MM.1S (cell line): ENCODE measurements at places on chromosomes 7 and 10.

- no peak for DNase-seq
Measured at GRCh38 chr7:154416714-154417113, 364.5 kb downstream of the DPP6 start.

GRCh38 chr7:43351683-43352082 is 231.2 kb upstream of the STK17A start:
- DNase-seq, result no peak

DNA sequence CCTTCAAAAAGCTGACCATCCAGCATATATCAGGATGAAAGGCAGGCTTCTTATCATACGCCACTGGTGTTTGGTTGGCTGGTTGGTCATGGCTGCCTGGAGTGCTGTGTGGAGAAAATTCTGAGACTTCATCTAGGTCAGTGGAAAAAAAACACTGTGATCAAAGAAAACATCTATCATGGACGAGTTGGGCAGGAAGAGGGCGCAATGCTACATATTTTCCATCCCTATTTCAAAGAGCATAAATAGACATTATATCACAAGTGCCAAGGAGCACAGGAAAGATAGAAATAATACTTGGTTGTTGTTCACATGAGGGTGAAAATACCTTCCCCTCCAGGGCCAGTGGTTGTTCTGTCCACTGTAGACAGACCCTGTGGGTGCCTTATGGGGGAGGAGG is 128.4 kb upstream of the PLPP4 start:
- no peak for DNase-seq

DNA sequence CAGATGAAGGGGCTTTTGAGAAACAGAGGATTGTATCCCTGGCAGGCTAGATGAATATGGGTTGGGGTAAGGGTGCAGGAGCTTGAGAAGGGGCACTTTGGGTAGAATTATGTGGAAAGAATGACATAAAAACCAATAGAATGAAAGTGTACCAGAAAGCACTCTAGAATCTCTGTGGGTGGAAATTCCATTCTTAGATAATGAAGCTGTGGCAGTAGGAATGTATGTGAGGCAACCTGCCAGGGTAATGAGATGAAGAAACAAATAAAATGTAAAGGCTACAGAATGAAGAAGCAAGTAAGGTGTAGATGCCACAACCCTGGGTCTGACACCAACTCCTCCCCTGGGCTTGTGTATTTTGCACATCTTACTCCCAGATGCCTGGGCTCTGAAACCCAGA is 16.8 kb downstream of the NOBOX start:
- DNase-seq, result no peak

GRCh38 chr7:37918526-37918925 is 1.9 kb upstream of the SFRP4 start:
- DNase-seq, result no peak

DNA sequence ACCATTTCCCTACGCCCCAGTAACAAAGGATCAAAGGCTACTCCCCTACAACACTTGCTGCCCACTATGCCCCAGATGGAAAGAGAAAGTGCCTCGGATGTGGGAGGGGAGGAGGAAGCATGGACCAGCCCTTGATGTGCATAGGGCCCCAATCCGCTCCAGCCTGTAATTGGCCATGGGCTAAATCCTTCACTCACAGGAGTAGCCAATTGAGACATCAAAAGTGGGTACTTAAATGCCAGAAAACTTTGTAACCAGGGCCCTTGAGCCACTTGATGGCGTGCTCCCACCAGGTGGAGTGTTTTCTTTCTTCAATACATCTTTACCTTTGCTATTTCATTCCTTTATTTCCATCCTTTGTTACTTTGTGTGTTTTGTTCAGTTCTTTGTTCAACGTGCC is 500.5 kb upstream of the LRRN3 start:
- DNase-seq, result no peak

DNA sequence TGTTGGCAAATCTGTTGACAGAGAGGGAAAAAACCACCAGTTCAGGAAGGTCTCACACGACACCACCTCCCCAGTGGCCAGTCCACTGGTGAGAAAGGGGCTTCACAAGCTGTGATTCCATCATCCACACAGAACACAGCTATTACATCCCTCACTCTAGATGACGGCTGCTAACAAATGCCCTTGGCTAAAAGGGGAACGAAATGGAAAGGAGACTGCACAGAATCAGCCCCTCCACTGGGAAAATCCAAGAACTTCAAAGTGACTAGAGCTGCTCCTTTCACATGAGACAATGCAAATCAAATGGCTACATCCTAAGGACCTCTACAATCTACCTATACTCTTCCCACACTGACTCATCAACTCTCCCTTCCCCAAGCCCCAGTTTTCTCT is 5.6 kb downstream of the PARP12 start:
- no peak for DNase-seq

DNA sequence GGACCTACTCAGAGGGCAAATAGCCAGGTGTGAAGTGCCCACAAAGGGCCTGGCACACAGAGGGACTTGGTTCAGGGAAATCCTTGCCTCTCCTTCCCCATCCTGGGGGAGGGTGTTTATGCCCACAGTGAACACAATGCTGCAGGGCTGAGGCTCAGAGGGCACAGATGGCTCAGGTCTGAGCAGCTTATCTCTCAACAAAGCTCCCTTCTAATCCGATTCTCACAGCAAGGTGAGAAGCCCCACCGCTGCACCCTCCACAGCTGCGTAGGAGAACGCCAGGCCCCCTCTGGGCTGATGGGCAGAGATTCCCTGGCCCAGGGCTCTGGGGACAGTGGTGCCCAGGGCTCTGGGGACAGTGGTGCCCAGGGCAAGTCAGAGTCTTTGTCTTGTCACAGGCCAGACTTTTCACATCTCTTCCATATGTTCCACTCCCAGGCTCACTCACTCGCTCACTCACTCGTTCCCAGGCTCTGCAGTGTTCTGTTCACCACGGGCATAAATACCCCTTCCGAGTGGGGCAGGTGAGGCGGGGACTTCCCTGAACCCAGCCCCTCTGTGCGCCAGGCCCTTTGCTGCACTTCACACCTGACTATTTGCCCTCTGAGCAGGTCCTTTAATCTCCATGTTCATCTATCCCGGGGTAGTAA is 8.7 kb upstream of the CDHR1 start:
- DNase-seq, result no peak

DNA sequence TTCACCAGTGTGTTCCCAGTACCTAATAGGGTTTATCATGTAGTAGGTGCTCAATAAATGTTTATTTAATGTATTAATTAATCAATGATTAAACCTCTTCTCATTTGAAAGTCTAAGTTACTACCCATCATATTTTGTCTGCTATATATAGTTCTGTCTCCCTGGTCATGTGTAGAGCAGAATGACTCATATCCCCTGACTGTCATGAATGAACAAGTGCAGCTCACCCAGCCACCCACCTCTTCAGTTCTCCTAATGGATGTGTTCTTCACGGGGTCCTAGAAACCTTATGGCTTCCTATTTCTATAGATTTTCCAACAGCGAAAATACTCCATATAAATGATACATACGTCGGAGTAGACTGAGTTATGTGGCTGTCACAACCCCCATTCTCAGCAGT is 64.5 kb downstream of the HIF1AN start:
- no peak for DNase-seq

- no peak for DNase-seq
Measured at GRCh38 chr10:126857178-126857806, 47.9 kb upstream of the DOCK1 start.

DNA sequence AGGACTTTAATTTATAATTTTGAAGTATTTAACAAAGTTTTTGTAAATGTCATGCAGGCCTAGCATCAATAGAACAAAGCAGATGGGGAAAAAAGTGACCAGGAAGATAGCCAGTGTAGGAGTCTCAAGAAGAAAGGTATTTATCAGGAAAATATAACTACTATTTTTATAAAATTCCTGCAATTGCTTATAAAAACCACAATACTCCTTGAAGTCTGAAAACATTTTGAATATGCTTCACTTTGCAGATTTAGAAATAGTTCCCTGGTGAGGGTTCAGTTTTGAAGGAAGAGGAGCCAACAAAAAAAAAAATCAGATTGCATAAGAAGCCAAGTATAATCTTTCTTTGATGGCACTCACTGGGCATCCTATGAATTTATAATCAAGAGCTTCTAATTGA is 34.1 kb downstream of the MTERF1 start:
- DNase-seq, result no peak

GRCh38 chr10:33229252-33229948 is 105.1 kb downstream of the NRP1 start:
- no peak for DNase-seq

GRCh38 chr10:94264085-94264484 is 98.7 kb downstream of the NOC3L start:
- DNase-seq, result no peak

DNA sequence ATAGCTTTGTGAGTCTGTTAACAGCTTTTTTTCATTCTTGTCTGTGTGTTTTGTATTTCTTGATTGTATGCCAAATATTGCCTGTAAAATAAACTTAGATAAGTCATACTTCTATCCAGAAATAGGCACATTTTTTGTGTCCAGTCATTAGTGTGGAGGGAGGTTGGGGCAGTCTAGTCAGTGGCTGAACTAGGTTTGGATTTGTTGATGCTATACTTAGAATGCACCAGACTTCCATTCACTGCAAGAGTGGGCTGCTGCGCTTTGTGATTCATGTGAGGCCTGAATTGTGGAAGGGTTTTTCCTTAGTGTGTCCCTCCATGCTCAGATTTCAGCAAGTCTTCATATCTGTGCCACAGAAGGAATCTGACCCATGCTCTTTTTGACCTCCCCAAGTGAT is 50.0 kb downstream of the TRUB1 start:
- no peak for DNase-seq

GRCh38 chr7:101537205-101537604 is 91.9 kb downstream of the MYL10 start:
- no peak for DNase-seq

DNA sequence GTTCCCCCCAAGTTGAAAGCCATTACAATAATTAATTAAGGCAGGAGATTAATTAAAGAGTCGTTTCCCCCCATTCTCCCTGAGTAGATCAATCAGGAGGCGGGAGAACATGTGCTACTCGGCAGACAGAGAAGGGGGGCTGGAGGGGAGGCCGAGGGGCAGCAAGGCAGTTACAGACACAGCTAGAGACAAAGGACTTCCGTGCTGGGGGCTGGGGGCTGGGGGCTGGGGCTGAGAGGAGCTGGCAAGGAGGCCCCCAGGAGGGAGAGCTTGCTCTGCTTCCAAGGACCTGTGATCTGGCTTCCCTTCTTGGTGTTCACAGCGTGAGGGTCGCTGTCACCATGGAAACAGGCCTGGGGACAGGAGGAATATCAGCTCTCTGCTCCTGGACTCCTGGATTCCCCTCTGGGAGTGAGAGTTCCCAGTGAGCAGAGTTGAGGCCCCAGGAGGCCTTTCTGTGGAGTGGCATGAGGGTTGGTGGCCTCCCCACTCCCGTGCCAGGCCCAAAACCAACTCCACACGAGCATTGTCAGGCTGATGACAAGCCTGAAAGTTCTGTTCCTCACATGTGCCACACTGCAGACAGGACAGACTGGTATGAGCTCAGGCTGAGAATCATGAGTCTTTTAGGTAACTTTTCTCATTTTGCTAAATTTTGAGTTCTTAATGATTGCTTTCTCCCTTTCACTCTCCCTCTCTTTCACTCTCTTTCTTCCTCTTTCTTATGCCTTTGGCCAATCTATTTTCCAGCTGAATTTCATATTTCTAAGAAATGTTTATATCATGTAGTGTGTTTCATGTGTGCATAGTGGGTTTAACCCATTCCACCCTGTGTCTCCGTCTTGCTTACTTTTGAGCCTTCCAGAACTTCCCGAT is 16.4 kb downstream of the FAM241B start:
- no peak for DNase-seq

DNA sequence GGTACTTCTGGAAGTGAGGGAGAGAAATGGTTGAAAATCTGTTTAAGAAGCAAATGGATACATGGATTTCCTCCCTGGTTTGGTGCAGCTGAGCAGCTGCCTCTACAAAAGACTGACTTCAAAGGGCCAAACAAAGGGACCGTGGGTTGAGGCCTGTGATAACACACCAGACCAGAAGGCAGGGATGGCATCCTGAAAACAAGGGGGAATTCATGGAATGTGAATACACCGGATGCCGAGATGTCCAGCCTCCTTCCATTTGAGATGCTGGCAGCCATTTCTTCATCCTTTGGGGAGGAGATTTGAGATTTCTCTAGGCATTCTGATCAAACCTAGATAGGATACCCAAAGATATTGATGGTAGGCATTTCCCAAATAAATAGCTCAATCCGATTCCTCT is 36.9 kb downstream of the TAF3 start:
- no peak for DNase-seq

DNA sequence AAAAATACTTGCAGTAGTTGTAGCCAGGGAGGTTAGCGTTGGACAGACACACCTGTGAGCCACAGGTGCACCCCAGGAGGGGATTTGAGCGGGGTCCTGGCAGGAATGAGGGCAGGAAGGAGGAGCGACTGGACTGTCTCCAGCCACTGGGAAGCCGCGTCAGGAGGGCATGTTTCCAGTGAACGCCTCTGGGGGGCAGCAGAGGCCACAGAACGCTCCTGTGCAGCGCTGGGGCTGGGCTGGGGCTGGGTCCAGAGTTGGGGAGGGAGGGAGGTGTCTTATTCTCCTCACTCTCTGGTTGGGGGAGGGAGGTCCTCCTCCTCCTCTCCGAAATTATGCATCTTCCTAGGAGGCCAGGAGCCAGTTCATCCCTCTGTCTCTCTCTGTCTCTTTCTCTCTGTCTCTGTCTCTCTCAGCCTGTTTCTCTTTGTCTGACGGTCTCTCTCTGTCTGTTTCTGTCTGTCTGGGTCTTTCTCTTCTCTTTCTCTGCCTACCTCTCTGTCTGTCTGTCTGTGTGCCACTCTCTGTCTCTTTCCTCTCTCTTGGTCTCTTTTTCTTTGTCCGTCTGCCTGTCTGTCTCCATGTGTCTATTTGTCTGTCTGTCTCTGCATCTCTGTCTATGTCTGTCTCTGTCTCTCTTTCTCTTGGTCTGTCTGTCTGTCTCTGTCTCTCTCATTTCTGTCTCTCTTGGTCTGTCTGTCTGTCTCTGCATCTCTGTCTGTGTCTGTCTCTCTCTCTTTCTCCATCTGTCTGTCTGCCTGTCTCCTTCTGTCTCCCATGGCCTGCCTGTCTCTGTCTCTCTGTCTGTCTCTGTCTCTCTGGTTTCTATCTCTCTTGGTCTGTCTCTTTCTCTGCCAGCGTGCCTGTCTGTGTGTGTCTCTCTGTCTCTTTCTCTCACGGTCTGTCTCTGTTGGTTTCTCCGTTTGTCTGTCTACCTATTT is 9.9 kb upstream of the PSMG3 start:
- peak; percentile 51 for DNase-seq
